Activated CD8-positive, alpha-beta memory T cell treated with anti-CD3 and anti-CD28 coated beads for 48 hours (primary cell): ENCODE measurements at places on chromosomes 2 and 18.
A peak's percentile ranks its signal among the peaks of the same experiment; 100 is the strongest.

GRCh38 chr2:231947694-231948093 lies 13.8 kb upstream of the DIS3L2 start:
- DNase-seq: no peak

GRCh38 chr2:200054681-200055468 lies 99.5 kb downstream of the MAIP1 start:
- DNase-seq: no peak

DNA sequence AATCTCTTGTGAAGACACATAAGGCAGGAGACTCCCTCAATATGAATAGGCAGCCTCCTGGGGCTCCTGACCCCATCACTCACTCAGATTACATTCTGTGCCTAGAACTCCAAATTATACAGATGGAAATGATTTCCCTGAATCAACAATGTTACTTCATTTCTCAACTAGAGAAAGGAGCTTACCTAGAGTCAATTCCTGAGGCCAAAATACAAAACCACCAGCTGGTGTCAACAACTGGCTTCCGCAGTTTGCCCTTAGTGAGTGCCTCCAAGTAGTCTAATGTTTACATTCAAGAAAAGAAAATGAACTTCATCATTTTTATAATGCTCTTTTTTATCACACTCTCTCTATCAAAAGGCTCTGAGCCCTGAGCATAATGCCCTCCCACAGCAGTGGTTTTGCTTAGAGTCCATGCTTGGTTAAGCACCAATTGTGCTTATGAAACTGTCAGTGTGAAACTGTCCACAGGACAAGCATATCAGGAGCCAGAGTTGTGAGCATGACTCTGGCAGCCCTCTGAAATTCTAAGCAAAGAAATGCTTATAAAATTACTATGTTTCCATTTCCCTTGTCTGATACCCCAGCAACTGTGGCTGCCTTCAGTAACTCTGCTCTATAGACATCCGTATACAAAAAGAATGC lies 305.7 kb upstream of the PKDCC start:
- DNase-seq: no peak

GRCh38 chr2:111116843-111117597 lies 3.7 kb upstream of the BCL2L11 start:
- DNase-seq: peak; percentile 31

DNA sequence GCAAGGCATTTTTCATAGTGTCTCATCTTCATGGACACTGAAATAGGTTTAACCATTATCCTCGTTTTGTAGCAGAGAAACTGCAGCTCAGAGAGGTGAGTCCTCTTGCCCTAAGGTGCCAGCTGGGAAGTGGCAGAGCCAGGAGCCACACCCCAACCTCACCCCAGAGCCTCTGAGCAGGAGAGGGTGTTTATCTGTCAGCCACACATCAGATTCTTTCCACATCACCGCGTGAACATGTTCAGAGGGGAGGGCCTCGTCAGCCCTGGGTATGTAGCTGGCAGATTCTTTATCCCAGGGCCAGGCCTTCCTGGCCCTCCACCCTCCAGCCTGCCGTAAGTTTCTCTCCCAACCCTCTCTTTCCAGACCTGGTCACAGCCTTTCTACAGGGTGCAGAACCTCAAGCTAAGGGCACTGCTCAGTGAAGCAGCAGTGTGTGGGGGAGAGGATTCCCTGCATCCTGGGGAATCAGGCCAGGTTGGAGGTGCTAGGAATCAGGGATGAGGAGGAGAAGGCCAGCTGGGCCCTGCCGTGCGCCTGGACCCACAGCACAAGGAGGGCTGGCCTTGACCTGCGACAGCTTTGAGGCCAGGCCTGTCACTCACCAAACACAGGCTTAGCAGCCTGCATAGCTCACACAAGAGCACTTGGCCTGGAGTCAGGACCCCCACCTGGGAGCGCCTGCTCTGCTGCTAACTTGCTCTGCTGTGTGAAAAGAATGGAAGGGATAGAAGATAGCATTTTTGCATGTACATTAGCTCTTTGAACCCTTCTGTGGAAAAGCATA lies 111.3 kb upstream of the MCFD2 start:
- no peak for DNase-seq

- no peak for DNase-seq
Measured at GRCh38 chr2:178066890-178067669, 5.5 kb downstream of the PDE11A start.

GRCh38 chr2:121356058-121356640 lies 71.1 kb upstream of the TFCP2L1 start:
- no peak for DNase-seq

- no peak for DNase-seq
Measured at GRCh38 chr2:224973112-224974016, 68.9 kb downstream of the DOCK10 start.

GRCh38 chr2:118687192-118687591 lies 160.3 kb downstream of the EN1 start:
- no peak for DNase-seq

DNA sequence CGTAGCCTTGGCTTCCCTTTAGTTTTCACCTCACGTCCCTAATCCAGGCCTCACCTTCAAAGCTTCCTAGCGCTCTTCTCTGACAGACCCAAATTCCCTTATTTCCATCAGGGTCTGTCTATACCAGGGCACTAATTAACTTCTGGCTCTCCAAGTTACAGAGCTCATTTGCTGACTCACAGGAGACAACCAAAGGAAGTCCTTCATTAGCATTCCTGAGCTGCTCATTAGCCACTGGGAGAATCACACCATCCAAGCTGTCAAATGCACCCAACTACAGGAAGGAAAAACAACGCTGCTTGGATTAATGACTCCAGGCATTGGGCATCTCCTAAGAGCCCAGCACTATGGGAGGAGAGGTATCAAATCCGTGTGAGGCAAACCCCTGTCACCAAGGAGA lies 109.8 kb upstream of the ALK start:
- DNase-seq: no peak

GRCh38 chr2:152067823-152068222 lies 31.0 kb downstream of the CACNB4 start:
- no peak for DNase-seq

- no peak for DNase-seq
Measured at GRCh38 chr18:60684843-60685513, 312.4 kb upstream of the MC4R start.

DNA sequence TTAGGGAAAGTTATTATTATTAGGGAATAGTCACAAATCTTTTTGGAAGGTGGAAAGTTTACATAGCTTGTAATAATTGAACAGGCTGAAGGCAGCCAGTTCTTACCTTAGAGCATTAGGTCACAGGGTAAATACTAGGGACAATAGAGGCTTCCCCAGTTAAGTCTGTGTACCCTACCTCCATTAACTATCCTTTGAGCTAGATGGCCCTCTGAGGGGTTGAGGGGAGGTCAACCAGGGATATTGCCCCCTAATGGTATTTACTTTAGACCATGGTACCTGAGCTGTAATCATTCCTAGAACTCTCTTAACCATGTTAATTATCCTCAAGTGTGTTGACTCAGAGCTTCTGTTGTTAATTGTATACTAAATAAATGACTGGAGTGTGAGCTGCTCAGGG lies 120.5 kb upstream of the SCN7A start:
- DNase-seq: no peak

DNA sequence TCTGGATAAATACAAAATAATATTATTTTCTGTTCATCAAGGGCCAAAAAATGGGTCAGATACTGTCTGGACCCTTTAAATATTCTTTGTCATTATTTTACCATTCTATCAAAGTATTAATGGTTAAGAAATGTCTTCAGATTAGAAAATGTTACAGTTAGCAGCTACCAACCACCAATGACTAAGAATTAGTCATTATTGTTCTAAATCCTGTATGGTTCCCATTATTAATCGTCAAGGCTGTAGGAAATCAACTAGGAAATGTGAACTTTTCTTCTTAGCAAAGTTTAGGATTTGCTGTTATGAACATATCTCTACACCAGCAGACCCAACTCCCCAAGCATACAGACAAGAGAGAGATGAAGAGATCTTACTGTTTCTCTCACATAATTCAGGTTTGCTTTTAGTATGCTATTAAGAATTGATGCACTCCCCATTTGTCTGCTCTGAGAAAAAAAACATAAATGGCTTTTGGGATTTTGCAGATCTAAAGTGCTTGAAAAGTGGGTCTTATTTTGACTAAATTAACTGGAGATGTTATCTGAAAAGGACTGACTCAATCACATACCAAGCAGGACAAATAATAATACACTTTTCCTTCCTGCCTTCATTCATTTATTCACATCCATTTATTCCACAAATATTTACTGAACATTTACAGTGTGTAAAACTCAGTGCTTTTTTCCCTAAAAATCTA lies 147.7 kb downstream of the PPP1R1C start:
- DNase-seq: no peak

- no peak for DNase-seq
Measured at GRCh38 chr2:197146995-197147394, 163.6 kb downstream of the ANKRD44 start.

DNA sequence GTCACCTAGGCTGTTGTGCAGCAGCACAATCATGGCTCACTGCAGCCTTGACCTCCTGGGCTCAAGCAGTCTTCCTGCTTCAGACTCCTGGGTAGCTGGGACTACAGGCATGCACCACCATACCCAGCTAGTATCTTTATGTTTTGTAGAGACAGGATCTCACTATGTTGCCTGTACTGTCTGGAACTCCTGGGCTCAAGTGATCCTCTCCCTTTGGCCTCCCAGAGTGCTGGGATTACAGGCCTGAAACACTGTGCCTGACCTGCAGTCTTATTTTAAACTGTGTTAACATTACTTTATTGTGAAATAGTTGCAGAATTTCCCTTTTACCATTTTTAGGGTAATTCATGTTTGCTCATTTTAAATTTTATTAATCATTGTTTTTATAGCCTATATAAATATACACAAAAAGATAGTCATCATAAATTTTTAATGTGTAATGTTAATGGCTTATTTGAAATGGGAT lies 24.6 kb downstream of the EML4 start:
- no peak for DNase-seq
